NCI-H510A (cell line): ENCODE measurements at places on chromosomes 3 and 15.

GRCh38 chr15:47987461-47987860 lies 133.3 kb upstream of the SLC24A5 start:
- DNase-seq: no peak

GRCh38 chr15:67646847-67647246 lies 104.3 kb downstream of the MAP2K5 start:
- DNase-seq: no peak

DNA sequence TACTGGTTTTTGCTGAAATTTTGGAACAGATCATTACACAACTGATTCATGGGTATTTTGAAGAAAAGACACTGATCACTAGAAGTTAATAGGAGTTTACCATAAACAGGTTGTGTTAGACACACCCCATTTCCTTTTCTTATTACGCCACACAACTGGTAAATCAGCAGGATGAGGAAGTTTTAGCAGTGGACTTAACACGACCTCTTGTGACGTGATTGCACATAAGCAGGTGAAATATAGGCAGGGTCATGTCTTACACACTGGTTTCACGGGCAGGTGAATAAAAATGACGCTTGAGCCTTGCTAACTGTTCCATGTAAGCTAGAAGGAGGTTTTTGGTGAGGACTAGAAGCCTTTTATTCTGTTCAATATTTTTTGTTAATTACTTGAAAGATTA lies 27.1 kb upstream of the TPRG1 start:
- DNase-seq: no peak

DNA sequence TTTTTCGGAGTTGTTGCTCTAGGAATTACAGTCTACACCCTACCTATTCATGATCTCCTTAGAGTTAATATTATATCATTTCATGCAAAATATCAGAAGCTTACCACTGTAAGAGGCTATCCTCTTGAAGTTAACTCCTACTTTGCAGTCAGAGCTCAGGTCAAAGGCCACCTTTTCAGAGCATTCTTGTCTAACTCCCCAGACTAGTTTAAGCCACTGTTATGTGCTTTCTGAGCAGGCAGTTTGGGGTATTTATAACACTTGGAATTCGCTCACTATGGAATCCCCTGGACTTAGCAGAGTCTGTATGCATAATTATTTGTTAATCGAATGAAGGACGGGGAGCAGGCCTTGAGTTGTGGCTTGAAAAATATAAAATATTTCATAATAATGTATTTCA lies 21.7 kb downstream of the MED12L start:
- DNase-seq: no peak

GRCh38 chr15:33608714-33609113 lies 297.9 kb downstream of the RYR3 start:
- DNase-seq: no peak

DNA sequence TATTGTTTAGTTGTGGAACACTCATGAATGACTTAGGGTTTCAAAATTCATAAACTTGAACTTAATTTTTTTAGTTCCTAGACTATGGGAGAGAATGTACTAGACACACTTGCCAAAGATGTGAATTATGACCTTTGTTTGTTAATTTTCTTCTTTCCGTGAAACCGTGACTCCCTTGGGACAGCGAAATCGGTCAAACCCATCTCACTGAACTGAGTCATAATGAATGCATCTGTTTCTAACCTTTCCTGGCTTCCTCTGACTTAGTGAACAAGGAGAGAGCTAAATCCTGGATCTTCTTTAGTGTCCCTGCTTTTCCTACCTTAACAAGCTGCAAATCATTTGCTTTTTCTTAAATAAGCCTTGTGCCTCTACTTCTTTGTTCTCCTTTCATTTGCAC lies 85.5 kb downstream of the LARS2 start:
- DNase-seq: no peak

- peak; percentile 83 for DNase-seq
These were observed 18.0 kb upstream of the ANKDD1A start for GRCh38 chr15:64893481-64894394.

DNA sequence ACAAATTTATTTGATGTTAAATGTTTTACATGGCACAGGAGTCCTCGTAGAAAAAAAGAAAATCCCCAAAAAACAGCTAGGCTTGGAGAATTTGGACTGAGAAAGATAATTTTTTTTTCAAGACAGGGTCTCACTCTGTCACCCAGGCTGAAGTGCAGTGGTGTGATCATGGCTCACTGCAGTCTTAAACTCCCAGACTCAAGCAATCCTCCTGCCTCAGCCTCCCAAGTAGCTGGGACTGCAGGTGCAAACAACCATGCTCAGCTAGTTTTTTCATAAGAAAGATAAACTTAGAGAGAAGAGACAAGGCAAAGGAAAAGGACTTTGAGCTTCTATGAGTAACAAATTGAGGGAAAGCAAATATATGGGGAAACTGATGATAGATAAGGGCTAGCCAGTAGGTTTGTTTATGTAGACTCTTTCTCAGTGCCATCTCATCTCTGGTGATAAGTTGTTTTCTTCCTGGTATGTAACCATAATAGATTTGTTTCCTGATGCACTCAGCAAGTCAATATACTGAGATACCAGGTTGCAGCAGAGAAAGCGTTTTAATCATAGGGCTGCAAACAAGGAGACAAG lies 13.1 kb upstream of the TRMT10C start:
- no peak for DNase-seq

DNA sequence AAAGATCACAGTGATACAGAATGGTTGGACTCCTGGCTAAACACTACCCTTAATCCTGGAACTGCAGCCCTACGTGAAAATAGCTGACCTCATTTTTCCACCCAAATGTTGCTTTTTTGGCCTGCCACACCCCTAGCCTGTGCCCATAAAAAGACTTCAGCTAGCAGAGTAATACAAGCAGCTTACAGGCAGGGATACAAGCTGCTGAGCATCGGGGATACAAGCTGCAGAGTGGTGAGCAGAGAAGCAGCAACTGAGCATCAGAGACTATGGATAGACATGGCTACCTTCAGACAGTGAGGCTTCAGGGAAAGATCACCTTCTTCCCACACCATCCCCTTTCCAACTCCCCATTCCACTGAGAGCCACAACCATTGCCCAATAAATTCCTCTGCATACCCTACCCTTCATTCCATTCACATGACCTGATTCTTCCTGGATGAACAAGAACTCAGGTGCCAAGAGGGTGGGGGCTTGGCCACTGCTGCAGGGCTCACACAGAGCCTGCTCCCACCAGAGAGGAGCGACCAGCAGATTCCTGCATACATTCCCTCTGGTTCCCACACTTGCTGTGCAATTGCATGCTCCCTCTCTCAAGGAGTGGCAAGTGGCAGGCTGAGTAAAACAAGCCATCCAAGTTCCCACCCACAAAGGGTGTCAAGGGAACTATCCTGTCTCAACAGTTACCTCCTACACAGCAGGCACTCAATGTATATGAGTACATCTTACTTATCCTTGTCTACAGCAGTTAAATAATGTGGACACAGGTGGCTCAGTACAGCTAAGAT lies 217.5 kb downstream of the ALCAM start:
- DNase-seq: no peak

DNA sequence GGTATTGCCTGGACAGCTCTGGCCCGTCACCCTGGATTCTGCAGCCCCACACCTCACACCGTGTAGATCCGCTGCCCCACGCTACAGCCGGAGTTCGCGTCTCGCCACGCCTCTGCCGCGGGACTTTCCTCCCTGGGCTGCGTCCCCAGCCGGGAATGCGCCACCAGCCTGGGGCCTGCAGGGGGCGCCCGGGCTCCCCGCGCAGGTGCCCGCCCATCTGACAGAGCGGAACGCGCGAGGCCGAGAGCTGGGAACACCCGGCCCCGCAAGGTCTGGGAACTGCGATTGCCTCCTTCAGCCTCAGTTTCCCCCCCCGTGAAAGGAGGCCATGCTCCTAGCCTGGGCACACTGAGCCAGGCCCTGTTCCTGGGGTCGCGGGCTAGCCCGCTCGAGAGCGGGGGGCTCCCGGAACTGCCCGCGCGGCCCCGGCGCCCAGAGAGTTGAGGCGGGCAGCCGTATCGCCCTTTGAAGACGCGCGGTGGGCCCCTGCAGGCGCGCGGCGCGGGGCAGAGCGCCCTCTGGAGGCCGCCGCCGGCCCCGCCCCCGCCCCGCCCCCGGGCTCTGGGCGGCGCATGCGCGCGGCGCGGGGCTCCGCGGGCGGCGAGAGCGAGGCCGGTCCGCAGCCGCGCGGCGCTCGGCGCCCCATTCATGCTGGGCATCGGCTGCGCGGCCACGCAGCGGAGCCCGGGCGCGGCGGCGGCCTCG lies at the start of gene PLXNA1:
TSS of gene PLXNA1 (plus strand) at position 645 of the 705 bp plus-strand sequence. CDS start 5,479 bp downstream, outside the sequence.
- DNase-seq: peak; percentile 31

GRCh38 chr3:59566481-59566975 lies 516.7 kb upstream of the CFAP20DC start:
- no peak for DNase-seq

GRCh38 chr3:32819551-32820348 lies 2.0 kb downstream of the TRIM71 start:
- no peak for DNase-seq
